ENCODE measurements at places on chromosomes 12 and 14.

DNA sequence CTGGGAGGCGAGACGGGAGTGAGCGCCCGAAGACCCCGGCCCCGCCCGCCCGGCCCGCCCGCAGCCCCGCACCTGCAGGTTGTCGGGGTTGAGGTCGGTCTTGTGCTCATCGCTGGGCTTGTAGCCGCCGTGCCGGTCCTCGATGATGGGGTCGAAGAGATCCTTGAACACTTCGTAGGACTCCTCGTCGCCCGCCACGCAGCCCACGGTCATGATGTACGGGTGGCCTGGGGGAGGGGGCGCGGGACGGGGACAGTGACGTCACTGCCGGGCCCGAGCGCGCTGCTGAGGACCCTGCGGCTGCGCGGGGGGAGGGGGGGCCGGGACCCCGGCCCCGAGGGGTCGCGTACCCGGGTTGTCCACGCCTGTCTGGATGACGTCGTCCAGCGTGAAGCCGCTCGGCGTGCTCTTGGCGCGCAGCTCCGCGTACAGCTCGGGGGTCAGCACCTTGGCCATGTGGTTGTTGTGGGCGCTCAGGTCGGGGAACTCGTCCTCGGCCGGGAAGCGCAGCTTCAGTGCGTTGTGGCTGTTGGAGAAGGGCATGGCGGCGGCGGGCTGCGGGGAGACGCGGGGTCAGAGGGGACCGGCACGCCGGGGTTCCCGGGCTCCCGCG is 573 bp downstream of the CKB start:
- no peak for DNase-seq

GRCh38 chr14:23294734-23295561 is 7.7 kb downstream of the PPP1R3E start:
- peak; percentile 70 for DNase-seq

- no peak for DNase-seq
Measured at GRCh38 chr12:63787306-63787705, 7.6 kb downstream of the RXYLT1 start.

GRCh38 chr14:104442107-104442551 is 137.4 kb upstream of the C14orf180 start:
- no peak for DNase-seq

GRCh38 chr14:91897106-91897701 is 29.9 kb upstream of the TC2N start:
- DNase-seq, result no peak

DNA sequence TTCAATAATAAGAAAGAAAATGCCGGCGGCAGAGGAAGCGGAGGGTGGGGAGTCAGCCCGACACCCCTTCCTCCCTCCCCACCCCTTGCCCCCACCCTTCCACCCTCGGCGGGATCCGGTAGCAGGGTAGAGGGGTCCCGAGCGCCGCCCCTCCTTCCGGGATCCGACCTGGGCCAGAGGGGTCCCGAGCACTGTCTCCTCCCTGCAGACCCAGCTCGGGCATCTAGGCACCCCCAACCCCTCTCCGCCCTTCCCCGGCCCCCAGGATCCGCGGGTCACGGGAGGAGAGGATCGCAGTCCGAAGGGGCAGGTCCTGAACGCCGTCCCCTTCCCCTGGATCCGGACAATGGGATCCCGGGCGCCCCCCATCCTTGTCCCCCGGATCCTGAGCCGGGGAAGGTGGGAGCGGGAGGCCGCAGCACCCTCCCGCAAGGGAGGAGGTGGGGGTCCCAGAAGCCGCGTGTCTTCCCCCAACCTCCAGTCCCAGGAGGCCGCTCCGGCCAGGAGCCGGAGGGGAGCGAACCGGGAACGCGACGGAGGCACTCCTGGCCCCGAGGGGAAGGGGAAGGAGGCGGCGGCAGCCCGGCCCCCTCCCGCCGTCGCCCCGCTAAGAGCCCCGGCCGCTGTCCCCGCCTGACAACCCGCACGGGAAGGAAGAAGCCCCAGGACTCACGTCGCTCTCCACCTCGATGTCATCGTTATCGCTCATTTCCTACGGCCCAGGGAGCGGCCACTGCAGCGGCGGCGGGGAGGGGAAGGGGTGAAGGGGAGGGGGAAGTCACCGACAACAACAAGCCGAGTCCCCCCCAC is 481 bp downstream of the MAX start:
- peak; percentile 18 for DNase-seq

Data from GM12865 (cell line).